Caco-2 (cell line): ENCODE measurements at places on chromosomes 5 and 9. TPM values are rescaled to one million over a fixed set of nuclear protein-coding genes. Genes with fewer than 3 reads are reported as not detected.

DNA sequence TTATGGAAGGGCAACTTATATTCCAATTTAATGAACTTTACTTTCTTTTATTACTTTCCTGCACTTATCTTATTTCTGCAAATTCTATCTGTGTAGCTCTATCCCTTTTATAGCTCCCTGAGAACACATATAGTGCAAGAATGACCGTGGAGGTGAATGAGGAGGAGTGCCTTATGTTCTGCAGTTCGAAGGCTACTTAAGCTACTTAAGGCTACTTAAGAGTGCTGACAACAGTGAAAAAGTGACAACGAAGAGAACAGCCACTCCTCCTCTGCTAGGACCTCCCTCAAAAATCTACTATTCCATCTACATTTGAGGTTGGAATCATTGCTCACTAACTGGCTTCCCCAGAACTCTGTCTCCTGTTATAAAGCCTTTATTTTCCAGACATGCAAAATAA, 1365.7 kb upstream of the C9orf72 start:
- no peaks in the 10 kb centered on the region for H3K27me3 ChIP-seq
- H3K4me3 ChIP-seq: no peak overlapping the region
- H3K27ac ChIP-seq: no peak overlapping the region
- no peaks in the 10 kb centered on the region for H3K36me3 ChIP-seq

DNA sequence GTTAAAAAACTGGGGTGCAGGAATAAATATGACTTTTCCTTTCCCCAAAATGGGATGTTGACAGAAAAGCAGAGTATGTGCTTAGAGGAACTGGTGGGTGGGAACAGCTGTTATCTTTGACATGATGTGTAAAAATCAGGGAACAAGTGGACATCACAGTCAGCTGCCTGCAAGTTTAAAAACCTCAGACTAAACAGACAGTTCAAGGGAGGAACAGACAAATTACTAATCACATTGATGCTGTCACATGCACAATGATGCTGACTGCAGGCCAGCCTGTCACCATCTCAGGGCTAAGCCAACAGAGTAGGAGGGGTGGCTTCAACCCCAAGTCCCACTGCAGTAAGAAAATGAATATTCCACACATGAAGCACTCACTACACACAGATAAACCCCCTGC, 38.2 kb upstream of the UBAP2 start:
- no peaks in the 10 kb centered on the region for H3K27me3 ChIP-seq
- no peak overlapping the region for H3K27ac ChIP-seq
- H3K4me3 ChIP-seq: no peak overlapping the region
- no peak for DNase-seq
- peaks cover 1% of the 10 kb centered on the region for H3K36me3 ChIP-seq

- H3K36me3 ChIP-seq: no peaks in the 10 kb centered on the region
- peak; percentile 50 for DNase-seq
- no peaks in the 10 kb centered on the region for H3K4me1 ChIP-seq
- H3K4me3 ChIP-seq: peak within 1 kb of the TSS; percentile 37
- H3K27me3 ChIP-seq: no peaks in the 10 kb centered on the region
- peak within 1 kb of the TSS; percentile 86 for H3K27ac ChIP-seq
Measured at GRCh38 chr9:90801241-90801972, at the start of gene SYK. SYK (plus strand) TSS chr9:90801819; CDS start chr9:90843899, 42,080 bp downstream.

GRCh38 chr5:14790220-14790619, 81.4 kb downstream of the ANKH start:
- H3K4me1 ChIP-seq: no peaks in the 10 kb centered on the region
- no peaks in the 10 kb centered on the region for H3K36me3 ChIP-seq
- H3K4me3 ChIP-seq: no peak overlapping the region
- no peak for DNase-seq
- no peak overlapping the region for H3K27ac ChIP-seq

GRCh38 chr5:42495914-42496313, 72.7 kb downstream of the GHR start:
- no peak overlapping the region for H3K4me3 ChIP-seq
- no peaks in the 10 kb centered on the region for H3K36me3 ChIP-seq
- no peak overlapping the region for H3K27ac ChIP-seq
- no peaks in the 10 kb centered on the region for H3K27me3 ChIP-seq
- H3K4me1 ChIP-seq: no peaks in the 10 kb centered on the region

GRCh38 chr5:10703676-10704075, 57.4 kb downstream of the DAP start:
- H3K27me3 ChIP-seq: no peaks in the 10 kb centered on the region
- no peak for DNase-seq
- H3K4me1 ChIP-seq: peaks cover 24% of the 10 kb centered on the region
- no peaks in the 10 kb centered on the region for H3K36me3 ChIP-seq
- H3K27ac ChIP-seq: no peak overlapping the region

DNA sequence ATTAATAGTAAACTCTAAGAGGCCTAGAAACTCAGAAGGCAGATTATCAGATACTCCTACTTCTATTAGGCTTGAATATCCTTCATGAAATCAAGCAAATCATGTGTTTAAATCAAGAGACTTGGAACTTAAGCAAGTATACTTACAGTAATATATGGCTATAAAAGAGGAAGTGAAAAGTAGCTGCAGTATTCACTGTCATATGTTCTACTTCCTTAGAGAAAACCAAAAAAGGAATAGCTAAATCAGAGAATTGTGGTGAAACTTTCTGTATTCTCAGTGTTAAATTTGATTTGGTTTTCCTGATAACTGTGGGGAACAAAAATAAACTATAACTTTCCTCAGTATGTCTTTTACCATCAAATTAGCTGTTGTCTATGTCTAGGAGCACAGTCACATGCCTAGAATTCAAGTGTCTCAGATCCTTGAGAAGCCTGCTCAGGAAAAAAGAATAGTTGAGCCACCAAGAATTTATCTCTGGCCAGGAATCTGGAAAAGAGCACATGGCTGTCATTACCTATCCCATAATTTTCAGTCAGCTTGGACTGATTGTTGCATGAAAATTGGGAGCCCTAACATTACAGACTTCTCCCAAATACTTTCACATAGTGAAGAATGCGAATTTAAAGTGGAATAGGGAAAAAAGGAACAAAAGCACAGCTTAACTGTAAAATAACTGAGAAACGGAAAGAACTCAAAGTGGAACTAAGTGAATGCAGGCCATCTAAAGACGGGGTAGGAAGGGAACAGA, 1.7 kb downstream of the FKBP15 start:
- H3K27me3 ChIP-seq: no peaks in the 10 kb centered on the region
- no peak for DNase-seq
- H3K36me3 ChIP-seq: no peaks in the 10 kb centered on the region
- H3K4me1 ChIP-seq: peaks cover 15% of the 10 kb centered on the region
- 0 out of 2 replicates have a peak overlapping the region, but pooled peaks have one; percentile 74 for H3K4me3 ChIP-seq
- peak overlapping the region; percentile 3 for H3K27ac ChIP-seq

The EIF4E1B gene
- not detected in 2 replicates for total RNA-seq

The SOWAHA gene
- 3.7 and 4.1 TPM in 2 replicates for total RNA-seq

The CLIC3 gene
- 4.5 and 4.7 TPM in 2 replicates for total RNA-seq

The FSD1L gene
- 4.7 and 5.7 TPM in 2 replicates for total RNA-seq

The KDM3B gene
- total RNA-seq: 71.8 and 77.9 TPM in 2 replicates
